HFFc6 (cell line): ENCODE measurements at places on chromosomes 5 and 9. TPM values are rescaled to one million over a fixed set of nuclear protein-coding genes. Genes with fewer than 3 reads are reported as not detected.

- H3K36me3 ChIP-seq: no peaks in the 10 kb centered on the region
- no peaks in the 10 kb centered on the region for H3K4me1 ChIP-seq
- H3K27ac ChIP-seq: no peak overlapping the region
- H3K27me3 ChIP-seq: no peaks in the 10 kb centered on the region; the same call in 1 of the 2 replicates
These were observed 169.6 kb downstream of the ADCY2 start for GRCh38 chr5:7565559-7565958.

- H3K4me1 ChIP-seq: peaks cover 23% of the 10 kb centered on the region
- no peak overlapping the region for H3K4me3 ChIP-seq
- H3K27ac ChIP-seq: no peak overlapping the region
- DNase-seq: no peak
These were observed 31.3 kb upstream of the GRIA1 start for GRCh38 chr5:153459051-153459743.

The ADAMTSL1 gene
- 34.5 to 92.6 TPM (median 45.6 TPM) in 3 replicates for total RNA-seq

DNA sequence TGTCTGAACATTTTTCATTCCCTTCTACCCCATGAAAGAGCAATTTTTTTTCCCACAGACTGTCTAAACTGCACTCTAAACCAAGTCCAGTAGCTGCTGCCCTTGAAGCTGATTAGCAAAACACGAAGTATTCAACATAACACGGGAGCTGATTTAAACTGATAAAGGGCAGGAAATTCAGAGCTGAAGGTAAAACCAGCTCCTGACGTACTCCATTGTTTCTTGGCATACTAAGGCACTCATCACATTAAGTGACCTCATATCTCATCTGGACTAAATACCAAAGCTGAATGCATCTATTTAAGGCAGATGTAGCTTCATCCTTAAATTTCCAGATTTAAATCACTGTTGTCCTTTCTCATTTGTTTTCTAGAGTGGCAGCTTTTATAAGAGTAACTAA, 12.0 kb downstream of the GDF9 start:
- H3K36me3 ChIP-seq: no peaks in the 10 kb centered on the region
- peaks cover 19% of the 10 kb centered on the region for H3K4me1 ChIP-seq
- DNase-seq: no peak

The DNAH5 gene
- total RNA-seq: 1.1 to 1.6 TPM (median 1.3 TPM) in 3 replicates

DNA sequence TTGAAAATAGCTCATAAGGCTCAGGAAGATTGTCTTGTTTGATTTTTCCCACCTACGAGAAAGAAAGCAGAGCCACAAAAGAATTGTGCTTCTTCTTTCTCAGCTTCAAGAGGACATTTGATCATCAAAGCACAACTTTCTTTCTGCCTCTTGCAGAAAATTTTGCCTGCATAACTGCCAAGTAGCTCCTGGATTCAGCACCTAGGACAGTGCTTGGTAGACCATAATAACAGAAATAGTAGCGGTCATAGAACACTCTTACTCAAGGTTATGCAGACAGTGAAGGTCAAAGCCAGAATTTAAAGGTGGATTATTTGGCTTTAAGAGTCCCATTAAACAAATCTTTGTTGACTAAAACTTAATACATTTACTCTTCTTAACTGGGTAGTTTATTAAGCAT, 594.7 kb upstream of the CCNG1 start:
- H3K4me1 ChIP-seq: no peaks in the 10 kb centered on the region
- no peak overlapping the region for H3K27ac ChIP-seq
- H3K27me3 ChIP-seq: peaks cover 2% of the 10 kb centered on the region; the same call in 1 of the 2 replicates

GRCh38 chr5:9112520-9113291, 433.2 kb downstream of the SEMA5A start:
- peaks cover 17% of the 10 kb centered on the region for H3K4me1 ChIP-seq
- peaks cover 51% of the 10 kb centered on the region for H3K36me3 ChIP-seq
- no peak for DNase-seq
- no peak overlapping the region for H3K4me3 ChIP-seq

The C8G gene
- 0.67 to 1.8 TPM in 2 of 3 replicates, not detected in the other for total RNA-seq
